ENCODE measurements at places on chromosomes 11 and 22.
A peak's percentile ranks its signal among the peaks of the same experiment; 100 is the strongest.

DNA sequence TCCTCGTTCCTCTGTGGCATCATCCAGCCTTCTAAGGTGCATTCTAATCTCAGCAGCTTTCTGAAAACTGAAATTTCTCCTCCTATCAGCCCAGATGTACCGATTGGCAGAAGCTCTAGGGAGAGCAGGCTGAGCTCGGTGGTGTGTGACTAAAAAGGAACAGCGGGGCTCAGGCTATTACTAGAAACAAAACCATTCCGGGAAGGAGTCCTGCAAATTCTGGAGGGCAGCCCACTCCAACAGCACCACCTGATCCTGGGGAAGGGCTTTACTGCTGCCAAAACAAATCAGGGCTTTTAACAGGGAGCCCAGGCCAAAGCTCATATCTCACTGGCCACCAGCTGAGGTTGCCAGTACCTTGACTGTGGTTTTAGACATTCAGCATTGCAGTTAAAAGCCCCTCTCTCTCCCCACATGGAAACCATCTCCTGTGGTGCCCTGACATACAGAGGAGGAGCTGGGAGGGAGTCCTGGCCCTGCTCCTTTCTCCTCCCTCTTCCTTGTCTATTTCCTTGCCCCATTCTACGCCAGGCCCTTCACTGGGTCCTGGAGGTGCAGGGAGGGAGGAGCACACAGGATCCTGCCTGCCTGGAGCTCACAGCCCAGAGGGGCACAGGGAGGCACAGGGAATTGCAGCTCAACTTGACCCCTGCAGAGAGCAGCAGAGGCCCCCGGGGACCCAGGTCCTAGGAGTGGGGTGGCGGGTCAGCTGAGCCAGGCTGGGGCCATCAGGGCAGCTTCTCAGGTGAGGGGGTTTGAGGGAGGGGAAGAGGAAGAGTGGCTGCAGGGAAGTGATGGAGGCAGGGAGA is 889 bp downstream of the PLAAT4 start:
- no peak for DNase-seq

GRCh38 chr11:80165744-80166143 is 724.9 kb upstream of the TENM4 start:
- no peak for DNase-seq

- no peak for DNase-seq
Observed at GRCh38 chr22:20258584-20259326, 9.4 kb downstream of the RTN4R start.

GRCh38 chr11:124938206-124938765 is 2.4 kb upstream of the HEPACAM start:
- no peak for DNase-seq

- DNase-seq = peak; percentile 49
Observed at GRCh38 chr22:24156141-24156912, 25.0 kb upstream of the SUSD2 start.

GRCh38 chr11:44468345-44468988 is 97.0 kb upstream of the CD82 start:
- no peak for DNase-seq

Data from amniotic stem cell (primary cell).